ENCODE measurements at places on chromosomes 4 and X. TPM values are rescaled to one million over a fixed set of nuclear protein-coding genes. Genes with fewer than 3 reads are reported as not detected.

Gene VCX
- not detected for total RNA-seq

Gene TCEAL9
- 43.3 TPM for total RNA-seq

Gene GPR143
- total RNA-seq = 0.31 TPM

Gene PDK3
- total RNA-seq = 34.3 TPM

Gene PITX2
- total RNA-seq = 25.4 TPM

Gene SRPX
- total RNA-seq = 81.8 TPM

Gene MAGEA3
- not detected for total RNA-seq

Gene PHEX
- total RNA-seq = not detected

- no peak for DNase-seq
- no peaks in the 10 kb centered on the region for H3K27me3 ChIP-seq
- no peak overlapping the region for H3K27ac ChIP-seq
These were observed 10.7 kb upstream of the SPCS3 start for GRCh38 chr4:176309046-176309445.

DNA sequence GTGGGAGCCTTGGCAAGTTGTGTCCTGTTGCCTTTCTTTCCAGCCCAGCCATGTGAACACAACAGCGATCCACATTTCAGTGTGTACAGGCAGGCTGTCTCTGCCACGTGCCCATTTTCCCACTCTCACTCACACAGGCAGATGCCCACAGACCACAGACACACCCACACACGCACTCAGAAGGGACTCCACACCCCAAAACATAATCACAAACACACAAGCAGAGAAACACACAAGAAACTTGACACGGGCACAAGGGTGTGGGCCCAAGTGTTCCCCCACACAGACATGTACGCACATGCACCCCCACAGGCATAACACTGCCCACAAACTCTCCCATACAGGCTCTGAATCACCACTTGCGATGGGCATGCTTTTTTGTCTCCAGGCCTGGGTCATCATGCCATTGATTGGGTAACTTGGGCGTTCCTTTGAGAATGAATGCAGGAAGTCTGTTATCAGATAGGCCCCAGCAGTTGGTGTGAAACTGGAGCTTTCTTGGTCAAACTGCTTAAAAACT is 84.3 kb downstream of the NBDY start:
- peak; percentile 81 for DNase-seq
- no peak overlapping the region for H3K4me3 ChIP-seq
- H3K4me1 ChIP-seq = no peaks in the 10 kb centered on the region
- no peaks in the 10 kb centered on the region for H3K27me3 ChIP-seq

DNA sequence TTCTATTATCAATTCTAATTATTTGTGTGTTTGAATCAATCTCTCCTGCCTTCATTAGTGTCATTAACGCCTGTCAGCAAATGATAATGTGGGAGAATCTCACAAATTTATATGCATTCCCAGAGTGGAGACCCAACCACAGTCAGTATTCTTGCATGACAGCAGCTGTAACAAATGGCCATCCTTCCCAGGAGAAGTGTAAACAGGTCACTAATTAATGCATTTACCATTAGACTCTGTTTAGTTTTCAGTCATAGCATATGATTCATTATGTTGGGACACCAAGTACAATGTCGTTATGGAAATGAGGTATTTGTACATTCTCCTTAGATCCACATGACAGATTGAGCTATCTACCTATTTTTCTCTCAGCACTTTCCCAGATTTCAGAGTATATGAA is 50.5 kb downstream of the CT47B1 start:
- no peak overlapping the region for H3K4me3 ChIP-seq
- H3K36me3 ChIP-seq = no peaks in the 10 kb centered on the region
- H3K27ac ChIP-seq = no peak overlapping the region
- H3K4me1 ChIP-seq = no peaks in the 10 kb centered on the region

DNA sequence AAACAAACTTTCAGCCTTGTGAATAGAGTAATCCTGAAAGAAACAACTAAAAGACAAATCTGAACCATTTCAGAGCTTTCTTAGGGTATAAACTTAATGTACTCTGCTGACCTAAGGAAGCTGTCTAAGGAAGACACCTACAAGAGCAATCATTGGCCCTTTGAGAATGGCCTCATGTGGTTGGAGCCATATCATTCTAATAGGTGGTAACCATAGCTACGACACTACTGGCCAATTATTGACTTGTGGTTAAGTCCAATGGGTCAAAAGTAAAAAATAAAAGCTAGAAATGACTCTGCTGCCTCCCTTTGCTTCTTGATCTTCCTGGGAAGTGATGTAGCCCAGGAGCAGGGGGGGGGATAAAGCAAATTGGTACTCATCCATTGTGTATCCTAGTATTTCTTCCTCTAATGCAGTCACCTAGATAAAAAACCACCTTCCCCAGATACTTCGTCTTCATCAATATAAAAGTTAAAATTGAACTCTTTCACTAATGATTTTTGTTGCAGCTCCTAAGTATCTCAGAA is 547.0 kb downstream of the ARAP2 start:
- no peak for DNase-seq
- no peak overlapping the region for H3K4me3 ChIP-seq
- no peak overlapping the region for H3K27ac ChIP-seq
- H3K36me3 ChIP-seq = no peaks in the 10 kb centered on the region
- no peaks in the 10 kb centered on the region for H3K27me3 ChIP-seq

DNA sequence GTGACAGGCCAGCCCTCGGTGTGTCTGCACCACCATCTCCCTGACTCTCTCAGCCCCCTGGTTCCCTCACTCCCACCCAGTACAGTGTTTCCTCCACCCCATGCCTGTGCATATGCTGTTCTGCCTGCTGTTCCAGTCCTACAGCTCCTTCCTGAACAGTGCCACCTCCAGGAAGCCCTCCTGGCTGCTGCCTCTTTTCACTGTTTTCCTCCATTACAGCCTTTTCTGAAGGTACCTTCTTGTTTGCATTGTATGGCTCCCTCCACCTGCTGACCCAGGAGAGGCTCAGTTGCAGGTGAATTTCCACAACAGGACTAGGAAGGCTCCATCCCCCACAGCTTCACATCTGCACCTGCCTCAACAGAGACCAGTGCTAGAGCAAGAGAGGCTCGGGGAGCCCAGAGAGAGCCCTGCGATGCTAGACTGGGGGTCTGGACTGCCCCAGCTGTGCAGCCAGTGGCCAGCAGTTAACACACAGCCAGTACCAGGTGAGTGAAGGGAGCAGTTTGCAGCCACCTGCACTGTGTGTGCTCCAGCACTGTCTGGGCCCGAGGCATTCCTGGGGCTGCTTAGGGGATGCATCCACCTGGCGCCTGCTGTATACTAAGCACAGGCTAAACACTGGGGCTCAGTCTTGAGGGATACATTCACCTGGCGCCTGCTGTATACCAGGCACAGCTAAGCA is 92.0 kb downstream of the ADRA2C start:
- no peak overlapping the region for H3K27ac ChIP-seq
- H3K36me3 ChIP-seq = no peaks in the 10 kb centered on the region
- H3K27me3 ChIP-seq = no peaks in the 10 kb centered on the region
- H3K4me1 ChIP-seq = no peaks in the 10 kb centered on the region
- no peak overlapping the region for H3K4me3 ChIP-seq

- H3K27me3 ChIP-seq = no peaks in the 10 kb centered on the region
- no peak overlapping the region for H3K27ac ChIP-seq
- no peak overlapping the region for H3K4me3 ChIP-seq
- no peaks in the 10 kb centered on the region for H3K4me1 ChIP-seq
- no peaks in the 10 kb centered on the region for H3K36me3 ChIP-seq
- DNase-seq = no peak
These were observed 19.5 kb upstream of the BOD1L1 start for GRCh38 chr4:13647031-13647430.

DNA sequence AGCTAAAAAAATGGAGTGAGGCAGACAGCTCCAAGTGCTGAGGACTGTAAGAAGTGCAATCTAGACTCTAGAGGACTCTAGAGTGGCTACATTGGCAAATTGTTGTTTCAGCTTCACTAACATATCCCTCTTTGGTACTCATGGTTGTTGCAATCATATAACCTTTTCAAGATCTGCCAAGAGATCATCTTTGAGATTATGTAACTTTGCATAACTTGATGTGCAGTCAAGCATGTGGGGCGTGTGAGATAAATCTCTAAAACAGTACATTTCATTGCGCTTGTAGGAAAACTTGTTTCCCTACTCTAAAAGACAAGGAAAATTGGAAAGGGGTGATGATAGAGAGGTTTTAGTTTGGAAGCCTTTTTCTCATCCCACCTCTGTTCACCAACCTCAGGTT is 11.2 kb upstream of the BRS3 start:
- H3K4me1 ChIP-seq = no peaks in the 10 kb centered on the region
- no peak overlapping the region for H3K4me3 ChIP-seq
- no peaks in the 10 kb centered on the region for H3K36me3 ChIP-seq
- no peak for DNase-seq

GRCh38 chr4:6250235-6250983 is 19.2 kb upstream of the WFS1 start:
- H3K27me3 ChIP-seq = no peaks in the 10 kb centered on the region
- H3K27ac ChIP-seq = no peak overlapping the region
- DNase-seq = no peak
- peaks cover 4% of the 10 kb centered on the region for H3K4me1 ChIP-seq
- no peaks in the 10 kb centered on the region for H3K36me3 ChIP-seq

DNA sequence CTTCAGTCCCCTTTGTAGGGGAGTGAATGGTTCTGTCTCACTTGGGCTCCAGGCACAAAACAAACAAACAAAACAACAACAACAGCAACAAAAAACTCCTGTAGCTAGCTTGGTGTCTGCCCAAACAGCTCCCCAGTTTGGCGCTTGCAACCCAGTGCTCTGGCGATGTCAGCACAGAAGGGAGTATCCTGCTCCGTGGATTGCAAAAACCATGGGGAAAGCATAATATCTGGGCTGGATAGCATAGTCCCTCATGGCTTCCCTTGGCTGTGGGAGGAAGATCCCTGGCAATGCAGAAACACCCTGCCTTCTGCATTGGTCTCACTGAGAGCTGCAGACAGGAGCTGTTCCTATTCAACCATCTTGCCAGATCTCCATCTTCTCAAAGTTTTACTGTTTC is 39.7 kb downstream of the UGT2B17 start:
- DNase-seq = no peak
- no peaks in the 10 kb centered on the region for H3K36me3 ChIP-seq
- no peaks in the 10 kb centered on the region for H3K27me3 ChIP-seq
- no peak overlapping the region for H3K4me3 ChIP-seq
- H3K4me1 ChIP-seq = no peaks in the 10 kb centered on the region

- no peak overlapping the region for H3K4me3 ChIP-seq
- no peaks in the 10 kb centered on the region for H3K36me3 ChIP-seq
- H3K27ac ChIP-seq = no peak overlapping the region
- DNase-seq = no peak
- no peaks in the 10 kb centered on the region for H3K4me1 ChIP-seq
- H3K27me3 ChIP-seq = no peaks in the 10 kb centered on the region
These were observed 253.2 kb downstream of the PDHA2 start for GRCh38 chr4:96093057-96093456.

- no peaks in the 10 kb centered on the region for H3K27me3 ChIP-seq
- DNase-seq = no peak
- H3K27ac ChIP-seq = no peak overlapping the region
- H3K36me3 ChIP-seq = no peaks in the 10 kb centered on the region
- H3K4me3 ChIP-seq = no peak overlapping the region
These were observed 12.2 kb upstream of the EDA start for GRCh38 chrX:69603566-69604194.

DNA sequence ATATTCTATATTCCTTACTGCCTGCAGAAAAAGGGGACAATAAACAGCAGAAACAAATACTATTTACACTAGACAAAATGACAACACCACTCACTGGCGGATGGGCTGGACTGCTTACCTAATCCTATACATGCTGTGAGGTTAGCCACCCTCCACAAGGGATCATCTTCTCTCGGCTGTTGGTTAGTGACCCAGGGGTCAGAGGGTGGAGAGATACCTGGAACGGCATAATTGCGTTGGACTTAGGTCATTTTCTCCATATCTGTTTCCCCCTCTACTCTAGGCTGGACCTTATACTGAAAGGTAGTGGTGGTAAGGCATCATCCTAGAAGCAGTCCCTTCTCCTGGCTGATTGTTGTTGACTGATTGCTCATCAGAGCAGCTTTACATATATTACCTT is 286.8 kb upstream of the UGT8 start:
- H3K27ac ChIP-seq = no peak overlapping the region
- no peaks in the 10 kb centered on the region for H3K36me3 ChIP-seq
- no peaks in the 10 kb centered on the region for H3K27me3 ChIP-seq

GRCh38 chr4:186501554-186501953 is 53.8 kb downstream of the MTNR1A start:
- H3K27ac ChIP-seq = no peak overlapping the region
- H3K27me3 ChIP-seq = no peaks in the 10 kb centered on the region
- no peak for DNase-seq

GRCh38 chrX:101303790-101304189 is 12.7 kb upstream of the TAF7L start:
- H3K36me3 ChIP-seq = no peaks in the 10 kb centered on the region
- no peak overlapping the region for H3K27ac ChIP-seq
- H3K27me3 ChIP-seq = no peaks in the 10 kb centered on the region
- no peak overlapping the region for H3K4me3 ChIP-seq
- H3K4me1 ChIP-seq = no peaks in the 10 kb centered on the region

DNA sequence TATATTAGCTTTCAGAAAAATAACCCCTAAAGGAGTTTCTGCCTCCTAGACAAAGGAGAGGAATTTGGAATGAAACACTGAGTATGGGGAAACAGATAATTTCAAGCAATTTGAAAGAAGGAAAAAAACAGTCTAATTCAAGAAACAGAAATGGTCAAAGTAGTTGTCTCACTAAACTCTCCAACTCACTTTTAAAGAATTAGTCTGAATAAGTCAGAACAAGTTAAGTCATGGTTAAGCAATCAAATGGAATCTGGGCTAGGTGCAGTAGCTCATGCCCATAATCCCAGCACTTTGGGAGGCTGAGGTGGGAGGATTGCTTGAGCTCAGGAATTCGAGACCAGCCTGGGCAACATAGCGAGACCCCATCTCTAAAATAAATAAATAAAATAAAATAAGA is 95.7 kb upstream of the GRIA3 start:
- H3K4me1 ChIP-seq = no peaks in the 10 kb centered on the region
- H3K4me3 ChIP-seq = no peak overlapping the region
- H3K27me3 ChIP-seq = no peaks in the 10 kb centered on the region
- no peak for DNase-seq
- H3K27ac ChIP-seq = no peak overlapping the region

- H3K36me3 ChIP-seq = no peaks in the 10 kb centered on the region
- no peaks in the 10 kb centered on the region for H3K27me3 ChIP-seq
- H3K27ac ChIP-seq = peak overlapping the region; percentile 78
- peaks cover 10% of the 10 kb centered on the region for H3K4me1 ChIP-seq
These were observed 1.0 kb upstream of the USP27X start for GRCh38 chrX:49878128-49878833.

All from right atrium auricular region (tissue), 2 donors.